Caki2 (cell line): ENCODE measurements at places on chromosomes 2 and 18.

- DNase-seq, result no peak
These were observed 105.7 kb downstream of the ACAA2 start for GRCh38 chr18:49707599-49707998.

GRCh38 chr2:120177001-120177621 is 46.1 kb downstream of the TMEM185B start:
- no peak for DNase-seq

DNA sequence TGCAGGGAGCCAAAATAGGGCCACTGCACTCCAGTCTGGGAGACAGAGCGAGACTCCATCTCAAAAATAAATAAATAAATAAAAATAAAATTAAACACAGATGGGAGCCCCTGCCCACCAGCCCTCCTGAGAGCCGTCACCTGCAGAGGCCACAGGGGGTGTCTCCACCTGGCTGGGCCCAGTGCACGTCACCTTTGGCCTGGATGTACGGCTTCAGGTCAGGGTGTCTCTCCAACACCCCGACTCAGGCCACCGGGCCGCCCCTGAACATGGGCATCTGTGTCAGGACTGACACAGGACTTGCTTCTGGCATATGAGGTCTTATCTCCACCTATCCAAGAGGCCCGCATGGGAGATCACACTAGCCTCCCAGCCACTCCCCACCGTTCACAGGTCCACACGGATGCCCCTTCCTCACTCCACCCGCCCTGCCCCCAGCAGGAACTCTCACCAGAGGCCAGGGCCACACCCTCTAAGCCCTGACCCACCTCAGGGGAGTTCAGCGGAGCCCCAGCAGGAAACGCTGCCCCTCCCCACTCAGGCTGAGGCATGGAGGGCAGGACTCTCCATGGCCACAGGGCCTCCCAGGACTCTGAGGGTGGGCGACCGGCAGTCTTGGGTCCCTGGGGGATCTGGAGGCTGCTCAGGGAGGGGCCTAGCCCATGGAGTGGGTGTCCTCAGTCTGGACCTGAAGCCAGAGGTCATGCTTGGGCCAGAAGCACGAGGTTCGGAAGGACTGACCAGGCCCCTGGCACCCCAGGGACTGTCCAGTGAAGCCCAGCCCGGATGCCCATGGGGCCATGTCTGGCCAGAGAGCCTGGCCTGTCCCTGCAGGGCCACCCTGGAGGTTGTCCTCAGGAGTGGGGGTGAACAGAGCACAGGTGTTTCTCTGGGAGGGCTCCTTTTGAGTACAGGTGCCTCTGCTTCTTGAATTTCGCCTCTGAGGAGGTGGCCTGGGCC is 1.6 kb upstream of the CROCC2 start:
- no peak for DNase-seq

GRCh38 chr18:51007790-51008139 is 22.2 kb upstream of the SMAD4 start:
- DNase-seq, result no peak

GRCh38 chr2:190404487-190404886 is 3.7 kb upstream of the MFSD6 start:
- DNase-seq, result peak; percentile 44

DNA sequence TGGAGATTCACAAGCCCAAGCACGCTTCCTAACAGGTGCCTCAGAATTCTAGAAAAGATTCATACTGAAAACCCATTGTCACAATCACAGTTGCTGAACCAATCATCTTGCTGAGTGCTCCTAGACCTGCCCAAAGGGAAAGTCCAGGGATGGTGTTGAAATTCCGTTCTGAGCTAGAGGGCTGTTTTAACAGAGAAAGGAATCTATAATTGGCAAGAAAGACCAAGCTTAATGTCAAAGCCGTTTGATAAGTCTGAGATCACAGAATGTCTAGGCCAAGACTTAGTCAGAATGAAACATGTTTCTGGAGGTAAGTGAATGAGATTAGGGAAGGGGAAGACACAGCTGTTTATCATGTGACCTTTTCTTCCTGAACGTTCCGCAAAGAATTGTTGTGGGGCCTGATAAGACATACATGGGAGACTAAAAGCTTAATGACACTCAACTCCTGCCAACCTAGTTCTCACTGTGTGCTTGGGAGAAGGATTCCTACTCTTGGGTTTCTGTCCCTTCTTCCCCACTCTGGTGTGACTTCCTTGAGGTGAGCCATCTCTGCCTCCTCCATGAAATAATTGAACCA is 27.5 kb downstream of the PMAIP1 start:
- no peak for DNase-seq

DNA sequence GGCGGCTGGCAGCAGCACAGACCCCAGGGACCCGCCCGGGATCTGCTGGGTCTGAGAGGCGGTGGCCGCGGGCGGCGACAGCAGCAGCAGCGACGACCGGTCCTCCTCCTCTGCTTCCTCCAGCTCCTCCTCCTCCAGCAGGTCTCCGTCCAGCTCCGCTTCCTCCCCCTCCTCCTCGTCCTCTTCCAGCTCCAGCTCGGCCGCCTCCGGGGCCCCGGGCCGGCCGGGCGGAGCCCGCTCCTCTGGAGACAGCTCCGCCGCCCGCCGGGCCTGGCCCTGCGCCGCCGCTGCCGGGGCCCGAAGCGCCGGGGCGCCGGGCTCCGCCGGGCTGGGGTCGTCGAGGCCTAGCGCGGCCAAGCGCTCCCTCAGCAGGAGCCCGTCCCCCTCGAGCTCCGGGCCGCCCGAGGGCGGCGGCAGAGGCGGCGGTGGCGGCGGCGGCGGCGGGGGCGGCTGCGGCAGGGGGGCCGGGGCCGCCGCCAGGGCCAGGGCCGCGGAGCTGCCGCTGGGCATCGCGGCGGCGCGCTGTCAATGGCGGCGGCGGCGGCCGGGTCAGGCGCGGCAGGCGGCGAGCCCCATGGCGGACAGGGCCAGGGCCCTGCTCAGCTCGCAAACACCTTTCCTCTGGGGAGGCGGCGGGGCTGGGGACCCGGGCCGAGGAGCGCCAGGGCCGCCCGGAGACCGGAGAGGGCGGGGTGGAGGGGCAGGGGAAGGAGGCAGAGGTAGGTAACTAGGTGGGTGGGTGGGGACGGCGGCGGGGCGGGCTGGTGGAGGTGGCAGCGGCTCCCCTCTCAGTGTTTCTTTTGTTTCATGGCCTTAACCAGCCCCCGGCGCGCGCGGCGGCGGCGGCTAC is 445 bp downstream of the MEX3C start:
- peak; percentile 37 for DNase-seq

GRCh38 chr18:59893971-59894370 is 5.8 kb upstream of the PMAIP1 start:
- DNase-seq, result no peak

DNA sequence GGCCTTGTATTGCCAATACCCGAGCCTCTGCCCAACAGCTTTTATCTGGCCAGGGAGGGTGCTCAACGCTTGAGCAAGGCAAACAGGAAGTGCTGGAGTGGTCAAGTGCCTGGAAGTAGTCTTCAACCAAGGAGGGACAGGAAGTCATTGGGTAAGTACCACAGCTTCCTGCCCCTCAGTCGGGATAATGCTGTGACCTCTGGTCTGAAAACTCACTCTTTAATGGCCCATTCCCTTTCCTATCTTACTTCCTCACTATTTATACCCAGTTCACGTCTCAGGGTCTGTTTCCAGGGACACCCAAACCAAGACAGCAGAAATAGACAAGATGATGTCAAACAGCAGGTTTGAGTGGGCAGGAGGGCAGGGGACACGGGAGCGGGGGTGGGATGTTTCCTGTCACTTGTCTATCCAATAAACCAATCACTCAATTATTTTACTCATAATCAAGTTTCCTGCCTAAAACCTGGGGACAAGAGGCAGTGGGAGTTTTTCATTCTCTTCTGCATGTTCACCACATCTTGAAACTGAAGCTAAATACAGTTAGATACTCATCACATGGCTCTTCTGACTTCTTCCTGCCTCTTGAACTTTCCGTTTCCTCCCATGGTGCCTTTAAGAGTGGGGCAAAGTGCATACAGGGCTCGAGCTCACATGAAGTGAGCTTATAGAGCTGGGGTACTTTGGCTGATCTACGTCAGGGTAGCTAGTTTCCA is 68.9 kb upstream of the CAB39 start:
- no peak for DNase-seq

GRCh38 chr2:192327576-192327975 is 132.8 kb upstream of the TMEFF2 start:
- no peak for DNase-seq

GRCh38 chr2:9814129-9814868 is 29.0 kb upstream of the TAF1B start:
- no peak for DNase-seq

GRCh38 chr2:239381709-239382134 is 19.1 kb downstream of the HDAC4 start:
- DNase-seq, result no peak

DNA sequence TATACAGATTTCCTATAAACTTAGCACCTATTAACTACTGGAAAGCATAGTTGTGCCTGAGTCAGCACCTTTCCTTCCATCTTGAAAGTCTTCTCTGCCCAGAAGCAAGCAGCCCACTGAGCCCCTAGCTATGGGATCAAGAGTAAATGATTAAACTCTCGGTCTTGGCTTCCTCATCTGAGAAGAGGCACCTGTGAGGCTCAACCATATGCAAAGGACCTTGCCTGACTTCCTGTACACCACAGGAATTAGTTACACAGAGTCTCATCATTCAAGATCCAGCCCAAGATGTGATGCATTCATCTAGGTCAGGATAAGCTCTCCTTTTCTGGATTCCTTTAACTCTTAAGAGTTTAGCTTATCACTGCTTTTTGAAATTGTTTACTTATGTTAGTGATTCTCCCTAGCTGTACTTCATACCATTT is 96.0 kb downstream of the CDH2 start:
- DNase-seq, result no peak

DNA sequence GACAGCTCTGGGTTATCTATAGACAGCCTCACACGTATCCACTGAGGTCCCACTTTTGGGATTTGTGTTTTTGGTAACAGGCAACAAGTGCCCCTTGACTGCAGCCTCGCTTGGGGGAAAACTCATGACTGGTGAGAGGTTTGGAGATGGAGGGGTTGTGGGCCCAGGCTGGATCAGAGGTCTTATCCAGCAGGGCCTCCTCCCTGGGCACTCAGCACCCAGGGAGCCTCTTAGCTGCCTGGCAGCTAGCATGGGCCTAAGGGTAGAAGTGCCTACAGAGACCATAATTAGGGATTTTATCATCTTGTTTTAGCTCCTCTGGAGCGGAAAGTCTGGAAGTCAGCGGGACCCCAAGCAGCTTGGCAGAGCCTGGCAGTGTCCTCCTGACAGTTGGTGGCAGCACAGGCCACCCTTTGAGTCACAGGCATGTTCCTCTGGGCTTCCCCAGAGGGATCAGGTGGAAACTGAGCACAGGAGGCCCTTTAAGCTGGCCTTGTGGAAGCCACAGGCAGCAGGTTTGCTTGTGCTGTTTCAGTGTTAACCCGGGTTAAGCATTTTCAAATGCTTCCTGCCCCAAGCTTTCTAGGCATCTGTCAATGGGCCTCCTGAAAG is 143.1 kb downstream of the KCTD1 start:
- peak; percentile 37 for DNase-seq

DNA sequence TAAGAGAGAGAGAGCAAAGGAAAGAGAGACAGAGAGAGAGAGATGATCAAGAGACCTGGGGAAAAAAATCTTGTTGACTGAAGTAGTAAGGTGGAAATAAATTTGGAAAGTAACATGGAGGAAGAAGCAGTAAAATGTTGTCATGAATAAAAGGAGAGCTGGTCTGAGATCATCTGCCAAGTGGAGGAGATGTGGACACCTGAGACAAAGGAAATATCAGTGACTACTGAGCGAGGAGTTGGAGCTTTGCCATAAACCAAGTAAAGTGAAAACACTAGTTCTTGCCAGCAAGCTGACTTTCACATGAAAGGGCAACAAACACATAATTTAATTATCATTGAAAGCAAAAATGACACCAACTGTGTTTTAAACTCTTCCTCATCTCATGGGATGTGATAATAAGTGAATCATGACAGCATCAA is 49.0 kb upstream of the DSG1 start:
- DNase-seq, result no peak

GRCh38 chr2:47072728-47073191 is 82.3 kb downstream of the STPG4 start:
- DNase-seq, result no peak

DNA sequence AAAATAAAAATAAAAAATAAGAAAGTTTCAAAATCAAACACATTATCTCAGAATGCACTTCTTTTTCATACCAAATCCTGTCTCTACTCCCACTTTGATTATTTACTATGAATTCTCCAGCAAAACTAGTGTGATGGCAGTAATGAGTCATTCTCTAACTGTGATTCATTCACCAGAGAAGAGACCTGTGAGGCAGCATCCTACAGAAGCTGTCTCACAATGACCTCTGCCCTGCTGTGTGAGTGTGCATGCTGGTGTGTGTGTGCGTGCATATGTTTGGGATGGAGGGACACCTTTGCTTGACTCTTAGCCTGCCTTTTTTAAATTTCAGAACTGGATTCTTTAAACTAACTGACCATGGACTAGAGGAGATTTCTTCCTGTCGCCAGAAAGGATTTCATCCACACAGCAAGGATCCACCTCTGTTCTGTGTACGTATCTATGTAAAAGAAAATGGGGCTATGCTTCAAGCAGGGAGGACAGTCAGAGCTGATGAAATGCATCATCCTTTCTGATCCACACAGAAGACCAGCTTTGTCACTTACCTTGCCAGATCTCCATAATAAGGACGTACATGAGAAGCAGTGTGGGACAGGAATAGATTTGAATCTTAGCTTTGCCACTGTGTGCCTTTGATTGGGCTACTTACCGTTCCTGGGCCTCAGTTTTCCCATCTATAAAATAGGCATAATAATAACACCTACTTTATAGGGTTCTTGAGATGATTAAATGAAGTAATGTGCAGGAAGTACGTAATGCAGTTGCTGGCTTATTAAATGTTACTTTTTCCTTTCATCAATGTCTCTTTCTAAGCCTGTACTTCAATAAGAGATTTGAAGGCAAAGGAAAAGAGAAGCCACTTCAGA is 31.2 kb downstream of the STAMBP start:
- DNase-seq, result peak; percentile 71

DNA sequence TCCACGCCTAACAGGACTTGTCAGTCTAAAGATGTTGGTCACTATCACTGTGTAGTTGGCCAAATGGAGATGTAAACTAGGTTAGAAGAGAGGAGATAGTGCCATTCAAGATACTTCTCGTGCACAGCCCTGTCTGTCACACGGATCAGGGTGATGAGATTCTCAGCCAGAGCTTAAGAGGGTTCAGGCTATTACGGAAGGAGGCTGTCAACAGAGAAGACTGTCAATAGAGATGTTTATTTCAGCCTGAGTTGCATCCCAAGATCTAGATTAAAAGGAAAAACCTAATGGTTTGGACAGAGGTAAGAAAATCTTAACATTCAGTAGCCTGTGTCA is 83.4 kb downstream of the AAK1 start:
- DNase-seq, result no peak

DNA sequence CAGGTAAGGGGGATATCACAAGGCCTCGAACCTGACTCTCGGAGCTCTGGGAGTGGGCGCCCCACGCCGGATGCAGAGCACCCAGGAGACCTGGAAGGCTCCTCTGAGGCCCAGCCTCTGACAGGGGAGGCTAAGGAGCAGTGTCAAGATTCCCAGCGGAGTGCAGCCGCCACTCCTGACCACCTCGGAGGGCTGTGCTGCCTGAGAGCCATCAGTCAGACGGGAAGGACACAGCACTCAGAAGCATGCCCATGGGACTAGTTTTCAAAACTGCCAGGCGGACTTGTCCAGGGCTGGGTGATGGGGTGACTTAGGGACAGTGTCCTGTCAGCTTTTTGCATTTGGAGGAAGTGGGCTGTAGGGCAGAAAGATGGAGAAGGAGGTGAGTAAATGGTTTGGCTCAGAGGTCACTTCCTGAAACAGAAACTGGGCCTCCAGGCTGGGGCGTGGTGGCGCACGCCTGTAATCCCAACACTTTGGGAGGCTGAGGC is 34.6 kb upstream of the B3GNT7 start:
- DNase-seq, result no peak

- DNase-seq, result no peak
These were observed 593 bp upstream of the ACTR2 start for GRCh38 chr2:65227020-65227455.
